ENCODE measurements at places on chromosomes 5 and 9.
A peak's percentile ranks its signal among the peaks of the same experiment; 100 is the strongest.

- DNase-seq, result no peak
Measured at GRCh38 chr5:4901924-4902323, 238.2 kb upstream of the ADAMTS16 start.

DNA sequence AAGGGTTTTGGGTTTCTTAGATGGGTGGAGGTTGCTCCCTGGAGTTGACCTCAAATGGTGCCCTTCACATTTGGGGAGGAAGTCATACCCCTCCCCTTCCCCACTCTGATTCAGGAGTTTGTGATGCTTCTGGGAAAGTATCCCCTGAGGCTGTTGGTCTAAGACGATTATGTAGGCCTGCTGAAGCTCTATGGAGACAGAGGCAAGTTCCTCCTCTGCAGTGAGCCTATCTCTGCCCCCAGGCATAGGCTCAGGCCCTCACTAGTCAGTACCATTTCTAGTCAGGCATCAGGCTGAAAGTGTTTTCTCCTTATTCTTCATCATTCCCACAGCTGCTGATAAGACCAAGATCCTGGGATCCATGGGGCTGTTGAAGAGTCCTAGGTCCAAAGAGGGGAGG is 271.6 kb upstream of the NUDT12 start:
- DNase-seq, result no peak

DNA sequence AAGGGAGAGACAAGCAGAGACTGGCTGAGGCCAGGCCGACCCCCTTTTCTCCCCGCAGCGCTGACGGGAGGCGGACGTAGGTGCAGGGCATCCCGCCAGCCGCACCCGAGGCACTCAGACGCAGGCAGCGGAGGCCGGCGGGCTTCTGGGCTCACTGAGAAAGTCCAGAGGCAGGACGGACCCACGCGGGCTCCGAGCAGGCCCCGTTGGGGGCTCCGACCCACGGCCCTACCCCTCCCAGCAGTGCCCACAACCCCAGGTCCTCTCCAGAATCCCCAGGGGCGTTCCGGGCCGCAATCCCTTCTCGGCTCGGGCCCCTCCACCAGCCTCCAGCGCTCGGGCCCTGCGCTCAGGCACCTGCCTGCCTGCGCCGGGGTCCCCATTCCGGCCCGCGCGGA is 543 bp downstream of the MTMR12 start:
- peak; percentile 73 for DNase-seq

DNA sequence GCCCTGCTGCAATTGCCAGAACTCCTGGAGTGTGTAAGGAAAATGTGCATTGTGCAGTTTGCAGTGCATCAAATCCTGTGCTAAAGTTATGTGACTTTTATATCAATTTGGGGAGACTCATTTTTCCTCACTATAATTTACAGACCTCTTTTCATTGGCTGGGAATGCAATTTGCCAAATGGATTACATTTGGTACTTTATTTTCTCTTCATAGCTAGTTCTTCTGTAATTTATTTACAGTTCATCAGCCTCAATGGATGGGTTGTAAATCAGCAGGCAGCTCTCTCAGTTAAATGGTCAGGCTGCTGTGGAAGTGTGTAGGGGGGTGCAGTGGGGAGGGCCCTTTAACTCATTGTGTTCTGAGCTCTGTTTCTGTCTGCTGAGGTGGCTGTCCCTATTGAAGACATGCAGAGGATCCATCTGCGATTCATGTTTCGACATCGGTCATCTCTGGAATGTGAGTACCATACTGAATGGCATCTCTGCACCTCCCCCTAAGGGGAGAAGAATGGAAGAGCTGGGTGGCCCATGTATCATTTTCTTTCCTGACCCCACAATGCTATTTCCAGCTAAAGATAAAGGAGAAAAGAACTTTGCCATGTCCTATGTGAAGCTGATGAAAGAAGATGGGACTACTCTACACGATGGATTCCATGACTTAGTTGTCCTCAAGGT is 74.6 kb downstream of the DOCK2 start:
- DNase-seq, result no peak

- peak; percentile 37 for DNase-seq
Measured at GRCh38 chr5:79069488-79070349, at the start of the genes BHMT2 and DMGDH. BHMT2 (plus strand) TSS chr5:79069767; CDS start chr5:79069783, 16 bp downstream. DMGDH (minus strand) TSS chr5:79069674; CDS start chr5:79069620, 54 bp downstream.

GRCh38 chr9:98191671-98192502 is 550 bp downstream of the CORO2A start:
- peak; percentile 48 for DNase-seq

GRCh38 chr5:151615431-151615830 is 24.3 kb upstream of the FAT2 start:
- no peak for DNase-seq

DNA sequence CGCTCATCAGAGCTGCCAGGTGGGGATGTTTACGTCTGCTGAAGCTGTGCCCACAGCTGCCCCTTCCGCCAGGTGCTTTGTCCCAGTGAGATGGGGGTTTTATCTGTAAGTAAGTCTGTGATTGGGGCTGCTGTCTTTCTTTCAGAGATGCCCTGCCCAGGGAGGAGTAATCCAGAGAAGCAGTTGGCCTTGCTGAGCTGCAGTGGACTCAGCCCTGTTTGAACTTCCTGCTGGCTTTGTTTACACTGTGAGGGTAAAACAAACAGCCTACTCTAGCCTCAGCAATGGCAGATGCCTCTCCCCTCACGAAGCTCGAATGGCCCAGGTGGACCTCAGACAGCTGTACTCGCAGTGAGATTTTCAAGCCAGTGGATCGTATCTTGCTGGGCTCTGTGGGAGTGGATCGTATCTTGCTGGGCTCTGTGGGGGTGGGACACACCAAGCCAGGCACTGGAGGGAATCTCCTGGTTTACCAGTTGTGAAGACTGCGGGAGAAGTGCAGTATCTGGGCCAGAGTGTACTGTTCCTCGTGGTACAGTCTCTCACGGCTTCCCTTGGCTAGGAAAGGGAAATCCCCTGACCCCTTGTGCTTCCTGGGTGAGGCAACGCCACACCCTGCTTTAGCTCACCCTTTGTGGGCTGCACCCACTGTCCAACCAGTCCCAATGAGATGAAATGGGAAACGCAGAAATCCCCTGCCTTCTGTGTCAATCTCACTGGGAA is 530.1 kb upstream of the DMAC1 start:
- no peak for DNase-seq

DNA sequence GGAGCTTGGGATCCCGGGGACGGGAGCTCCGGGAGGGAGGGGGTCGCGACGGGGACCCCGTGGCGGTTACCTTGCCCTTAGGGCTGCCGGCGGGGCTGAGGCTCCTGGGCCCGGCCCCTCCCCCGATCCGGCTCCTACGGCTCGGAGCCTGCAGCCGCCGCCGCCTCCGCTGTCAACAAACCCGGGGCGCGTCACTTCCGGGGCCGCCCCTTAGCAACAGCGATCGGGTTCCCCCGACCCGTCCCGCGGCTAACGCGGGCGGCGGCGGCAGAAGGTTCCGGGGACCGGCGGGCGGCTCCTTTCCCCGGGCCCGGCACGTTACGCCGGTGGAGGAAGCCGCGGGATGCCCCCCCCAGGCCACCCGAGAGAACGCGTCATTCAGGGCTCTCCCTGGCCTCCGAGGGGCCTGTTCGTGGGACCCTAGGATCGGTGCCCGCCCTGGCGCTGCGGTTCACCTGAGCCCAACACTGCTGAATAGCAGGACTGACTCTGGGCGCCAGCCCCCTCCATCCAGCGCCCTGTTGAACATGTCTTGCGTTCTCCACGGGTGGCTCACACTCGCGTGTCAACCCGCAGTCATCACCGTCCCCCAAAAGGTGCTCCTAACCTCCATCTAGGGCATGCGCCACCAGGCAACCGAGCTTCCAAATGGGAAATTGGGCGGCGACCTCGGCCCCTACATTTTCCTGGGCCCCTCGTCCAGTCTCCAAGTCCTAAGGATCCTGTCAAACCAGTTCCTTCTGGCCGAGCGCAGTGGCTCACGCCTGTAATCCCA is at the start of gene ZER1:
Gene ZER1, minus strand, starts transcription at position 183 of the 775 bp plus-strand sequence. CDS start 16,362 bp downstream, outside the sequence.
- DNase-seq, result peak; percentile 96

GRCh38 chr5:177426566-177427210 is at the start of gene GRK6:
GRK6 (plus strand) TSS chr5:177426676; CDS start chr5:177426846, 170 bp downstream.
- peak; percentile 73 for DNase-seq

- DNase-seq, result no peak
Measured at GRCh38 chr9:91857291-91858212, 92.5 kb downstream of the ROR2 start.

- no peak for DNase-seq
Measured at GRCh38 chr5:93099902-93100347, 481.1 kb downstream of the NR2F1-AS1 start.

DNA sequence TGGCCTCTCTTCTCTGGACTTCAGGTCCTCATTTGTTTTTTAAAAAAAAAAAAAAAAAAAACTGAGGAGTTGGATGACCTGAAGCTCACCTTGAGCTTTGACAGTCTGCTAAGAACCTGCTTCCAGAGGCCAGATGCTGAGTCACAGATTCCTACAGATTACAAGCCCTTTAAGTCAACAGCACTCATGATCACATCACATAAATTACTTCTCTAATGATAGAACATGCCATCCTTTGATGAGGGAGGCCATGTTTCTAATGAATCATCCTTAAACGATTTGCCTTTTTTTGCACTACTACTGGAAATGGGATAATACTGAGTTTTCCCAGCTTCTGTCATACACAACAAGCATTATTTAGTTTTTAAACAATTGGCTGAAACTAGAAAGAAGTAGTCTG is 34.2 kb upstream of the MYOT start:
- peak; percentile 17 for DNase-seq

- DNase-seq, result no peak
Measured at GRCh38 chr5:107295914-107296313, 374.8 kb downstream of the EFNA5 start.

- peak; percentile 33 for DNase-seq
Measured at GRCh38 chr9:35501946-35502345, 12.0 kb downstream of the RUSC2 start.

DNA sequence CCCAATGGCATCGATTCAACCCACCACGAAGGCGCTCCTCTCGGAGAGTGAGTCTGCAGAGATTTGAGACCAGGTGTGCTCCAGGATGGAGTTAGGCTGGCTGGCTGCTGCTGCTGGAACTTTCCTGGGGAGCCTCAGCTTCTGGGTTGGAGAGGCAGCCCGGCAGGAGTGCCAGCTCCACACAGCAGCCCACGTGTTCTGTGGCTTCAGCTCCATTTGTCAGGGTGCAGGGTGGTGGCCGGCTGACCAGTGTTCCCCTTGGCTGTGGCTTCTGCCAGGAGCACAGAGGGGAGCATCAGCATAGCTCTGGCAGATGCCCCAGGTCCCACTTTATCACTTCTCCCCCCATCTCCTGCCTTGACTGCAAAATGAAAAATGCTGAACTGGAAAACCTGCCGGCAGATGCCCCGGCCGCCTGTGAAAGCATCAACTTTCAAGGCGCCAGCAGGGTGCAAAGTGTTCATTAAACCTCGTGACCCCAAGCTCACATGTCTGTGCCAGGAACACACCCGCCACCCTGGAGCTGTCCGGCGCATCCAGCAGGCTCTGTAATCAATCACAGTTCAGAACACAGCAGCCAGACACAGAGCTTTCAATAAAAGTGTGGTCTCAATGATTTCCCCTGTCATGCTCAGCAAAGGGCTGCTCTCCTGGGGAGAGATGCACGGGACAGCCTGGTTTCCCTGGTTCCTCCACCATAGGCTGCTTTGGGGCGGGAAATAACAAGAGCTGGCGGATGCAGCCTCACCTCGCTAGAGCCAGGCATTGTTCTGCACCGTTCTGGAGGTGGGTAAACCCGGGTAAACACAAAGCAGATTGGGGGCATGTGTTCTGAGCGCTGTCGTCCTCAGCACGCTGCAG is 53.2 kb downstream of the TRIP13 start:
- no peak for DNase-seq

DNA sequence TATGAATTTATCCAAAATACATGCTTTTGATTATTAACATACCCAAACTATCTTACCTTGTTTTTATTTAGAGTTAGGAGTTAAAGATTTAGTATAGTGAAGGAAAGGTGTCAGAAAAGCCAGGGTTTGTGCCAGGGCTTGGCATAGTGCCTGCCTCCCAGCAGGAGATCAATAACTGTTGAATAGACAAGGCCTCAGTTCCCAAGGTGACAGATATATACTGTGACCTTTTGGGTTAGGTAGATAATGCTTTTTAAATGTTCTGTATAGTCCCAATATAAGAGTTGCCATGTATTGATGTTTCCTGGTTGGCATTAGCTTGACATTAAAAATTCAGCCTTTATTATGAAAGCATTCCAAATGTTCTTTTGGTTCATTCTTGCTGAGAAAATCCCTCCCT is 121.8 kb downstream of the MCTP1 start:
- DNase-seq, result no peak

- no peak for DNase-seq
Measured at GRCh38 chr5:149916334-149917072, 28.1 kb downstream of the PDE6A start.

GRCh38 chr9:38207247-38207778 is 138.3 kb upstream of the SHB start:
- no peak for DNase-seq

- peak; percentile 53 for DNase-seq
Measured at GRCh38 chr5:26482810-26483375, 555.5 kb downstream of the CDH9 start.

- DNase-seq, result no peak
Measured at GRCh38 chr5:172952034-172952511, 7.2 kb upstream of the RPL26L1 start.

- DNase-seq, result no peak
Measured at GRCh38 chr9:80557256-80557655, 985.5 kb downstream of the TLE4 start.

DNA sequence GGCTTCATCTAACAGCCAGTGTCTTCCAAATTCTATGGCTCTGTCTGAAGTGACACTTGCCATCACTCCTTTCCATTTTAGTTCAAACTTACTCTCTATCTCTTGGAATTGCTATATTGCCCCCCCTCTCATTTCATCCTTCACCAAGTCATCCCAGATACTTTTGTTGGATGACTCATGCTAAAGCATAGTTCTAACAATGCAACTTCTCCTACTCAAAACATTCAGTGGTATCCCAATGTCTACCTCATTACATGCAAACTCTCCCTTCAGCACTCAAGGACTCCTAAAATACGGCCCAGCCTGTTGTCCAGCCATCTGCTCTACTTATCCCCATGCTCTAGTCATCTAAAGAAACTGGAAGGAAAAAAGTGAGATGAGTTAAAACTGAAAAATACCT is 171.6 kb downstream of the RASEF start:
- no peak for DNase-seq

- no peak for DNase-seq
Measured at GRCh38 chr9:137052998-137053943, 590 bp downstream of the ENTPD2 start.

- DNase-seq, result no peak
Measured at GRCh38 chr5:6767481-6768063, 54.3 kb downstream of the TENT4A start.

- DNase-seq, result peak; percentile 47
Measured at GRCh38 chr5:177303925-177304391, 359 bp downstream of the PRELID1 start.

DNA sequence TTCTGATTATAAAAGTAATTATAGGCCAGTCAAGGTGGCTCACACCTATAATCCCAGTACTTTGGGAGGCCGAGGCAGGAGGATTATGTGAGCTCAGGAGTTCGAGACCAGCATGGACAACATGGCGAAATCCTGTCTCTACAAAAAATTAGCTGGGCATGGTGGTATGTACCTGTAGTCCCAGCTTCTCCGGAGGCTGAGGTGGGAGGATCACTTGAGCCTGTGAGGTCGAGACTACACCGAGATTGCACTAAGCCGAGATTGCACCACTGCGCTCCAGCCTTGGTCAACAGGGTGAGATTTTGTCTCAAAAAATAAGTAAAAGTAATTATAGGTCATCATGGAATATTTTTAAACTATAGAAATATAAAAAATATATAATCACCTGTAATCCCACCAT is 18.1 kb downstream of the IRF1 start:
- no peak for DNase-seq
